ENCODE measurements at places on chromosomes 6 and 20.

DNA sequence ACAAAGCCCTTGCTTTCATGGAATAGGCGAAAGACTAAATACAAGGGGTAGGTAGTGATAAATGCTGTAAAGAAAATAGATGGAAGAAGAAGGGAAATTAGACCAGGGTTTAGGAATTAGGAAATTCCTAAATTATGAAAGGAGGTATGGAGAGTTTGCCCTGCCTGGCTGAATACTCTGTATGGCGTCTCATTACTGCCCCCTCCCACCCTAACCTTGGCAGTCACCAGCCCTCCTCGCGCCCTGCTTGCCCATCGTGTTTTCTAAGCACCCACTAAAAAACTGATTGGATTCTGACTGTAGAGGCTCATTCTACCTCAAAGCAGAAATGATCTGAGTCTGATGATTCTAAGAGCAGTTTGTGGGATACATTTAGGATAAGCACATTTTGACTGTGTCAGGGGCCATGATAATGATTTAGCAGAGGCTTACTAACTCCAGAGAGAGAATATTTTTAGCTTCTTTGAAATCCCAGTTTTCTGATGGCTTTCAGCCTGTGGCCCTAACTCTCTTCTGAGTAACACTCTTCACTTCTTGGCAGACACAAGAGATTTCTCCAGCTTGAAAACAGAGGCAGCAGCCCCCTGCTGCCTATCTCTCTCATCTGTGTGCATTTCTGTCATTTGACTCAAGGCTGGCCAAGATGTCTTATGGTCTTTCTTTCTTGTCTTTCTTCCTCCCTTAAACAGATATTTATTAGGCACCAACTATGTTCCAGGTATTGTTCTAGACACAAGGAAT, 1.4 kb upstream of the CHD6 start:
- DNase-seq = no peak

DNA sequence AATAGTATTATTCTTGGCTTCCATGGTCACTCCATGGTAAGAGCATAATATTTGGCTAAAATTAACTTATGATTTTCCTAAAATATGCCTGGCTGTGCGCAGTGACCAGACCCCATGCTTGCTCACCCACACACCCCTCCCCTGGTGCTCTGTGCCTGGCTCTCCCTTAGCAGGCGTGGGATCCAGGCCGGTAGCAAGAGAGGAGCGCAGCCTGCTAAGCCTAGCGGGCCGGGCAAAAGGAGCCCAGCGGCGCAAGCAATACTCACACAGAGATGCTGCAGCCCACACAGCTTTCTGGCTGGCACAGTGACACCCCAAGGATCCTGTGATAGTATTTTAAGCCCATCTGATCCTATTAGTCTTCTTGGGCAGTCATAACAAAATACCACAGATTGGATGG, 79.8 kb upstream of the EYS start:
- DNase-seq = no peak

GRCh38 chr6:5677219-5678000, 329.3 kb downstream of the NRN1 start:
- no peak for DNase-seq

- DNase-seq = no peak
Measured at GRCh38 chr6:147099974-147100373, 104.2 kb upstream of the STXBP5 start.

DNA sequence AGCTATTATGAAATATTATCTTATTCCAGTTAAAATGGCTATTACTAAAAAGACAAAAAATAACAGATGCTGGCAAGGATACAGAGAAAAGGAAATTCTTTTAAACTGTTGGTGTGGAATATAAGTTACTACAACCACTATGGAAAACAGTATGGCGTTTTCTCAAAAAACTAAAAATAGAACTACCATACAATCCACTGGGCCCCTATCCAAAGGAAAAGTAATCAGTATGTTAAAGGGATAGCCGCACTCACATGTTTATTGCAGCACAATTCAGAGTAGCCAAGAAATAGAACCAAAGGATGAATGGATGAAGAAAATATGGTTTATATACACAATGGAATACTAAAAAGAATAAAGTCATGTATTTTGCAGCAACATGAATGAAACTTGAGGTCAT, 303.8 kb upstream of the ECI2 start:
- no peak for DNase-seq

- peak; percentile 54 for DNase-seq
Measured at GRCh38 chr6:5398530-5398929, 137.2 kb downstream of the FARS2 start.

GRCh38 chr6:117465691-117466090, 16.8 kb upstream of the DCBLD1 start:
- DNase-seq = no peak

- peak; percentile 38 for DNase-seq
Measured at GRCh38 chr6:53854843-53855567, 60.2 kb downstream of the LRRC1 start.

GRCh38 chr20:45963059-45964005, 8.7 kb downstream of the ZNF335 start:
- DNase-seq = peak; percentile 55

DNA sequence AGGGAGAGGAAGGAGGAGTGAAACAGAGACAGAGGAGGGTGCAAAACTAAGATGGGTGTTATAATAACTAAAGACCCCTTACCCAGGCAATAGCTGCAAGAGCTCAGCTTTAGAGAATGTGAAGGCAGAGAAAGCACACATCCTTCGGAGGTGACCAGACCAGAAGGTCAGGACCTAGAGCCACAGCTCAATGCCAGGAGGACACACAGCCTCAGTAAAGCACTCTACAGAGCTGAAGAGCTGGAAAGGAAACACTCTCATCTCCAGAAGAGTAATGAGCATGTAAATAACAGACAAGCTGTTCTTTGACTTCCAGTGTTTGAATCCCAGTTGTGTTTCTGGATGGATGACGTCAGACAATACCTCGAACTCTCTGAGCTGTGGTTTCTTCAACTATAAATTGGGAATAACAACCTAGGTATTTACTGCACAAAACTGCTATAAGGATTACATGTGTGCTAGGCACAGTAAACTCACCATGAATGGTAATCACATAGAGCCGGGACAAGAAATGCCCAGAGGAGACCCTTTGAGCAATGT, 63.2 kb downstream of the MAP3K5 start:
- DNase-seq = no peak

- DNase-seq = no peak
Measured at GRCh38 chr6:147127587-147127986, 76.6 kb upstream of the STXBP5 start.

GRCh38 chr6:127463056-127463455, 3.9 kb upstream of the KIAA0408 start:
- DNase-seq = no peak

DNA sequence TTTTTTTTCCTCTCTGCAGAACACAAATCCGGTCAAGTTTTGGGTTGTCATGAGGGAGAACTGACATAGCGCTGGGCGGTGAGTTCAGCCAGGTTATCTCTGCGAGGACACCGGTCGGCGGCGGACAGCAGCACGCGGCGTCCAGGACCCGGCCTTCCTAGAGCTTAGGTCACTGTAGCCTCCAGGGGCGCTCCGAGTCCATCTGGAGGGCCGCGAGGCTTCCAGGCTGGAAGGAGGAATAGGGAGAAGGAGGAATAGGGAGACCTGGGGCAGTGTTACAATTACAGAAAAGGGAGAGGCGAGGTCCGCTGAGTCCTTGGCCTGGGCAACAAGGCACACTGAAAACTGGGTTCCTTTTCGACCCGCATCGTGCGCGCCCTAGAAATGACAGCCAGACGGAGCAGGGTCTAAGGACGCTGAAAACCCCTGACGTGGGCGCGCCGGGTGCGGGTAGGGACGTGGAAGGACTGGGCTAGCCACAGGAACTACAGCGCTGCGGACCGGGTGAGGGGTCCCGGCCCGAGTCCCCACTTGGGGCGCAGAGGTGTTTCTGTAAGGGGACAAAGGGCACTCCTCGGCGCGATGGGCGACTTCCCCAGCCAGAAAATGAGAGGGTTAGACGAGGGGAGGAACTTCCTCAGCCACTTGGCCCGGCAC, 536 bp upstream of the FNDC1 start:
- DNase-seq = no peak

GRCh38 chr6:167350275-167350696, 25.4 kb downstream of the TTLL2 start:
- DNase-seq = no peak

DNA sequence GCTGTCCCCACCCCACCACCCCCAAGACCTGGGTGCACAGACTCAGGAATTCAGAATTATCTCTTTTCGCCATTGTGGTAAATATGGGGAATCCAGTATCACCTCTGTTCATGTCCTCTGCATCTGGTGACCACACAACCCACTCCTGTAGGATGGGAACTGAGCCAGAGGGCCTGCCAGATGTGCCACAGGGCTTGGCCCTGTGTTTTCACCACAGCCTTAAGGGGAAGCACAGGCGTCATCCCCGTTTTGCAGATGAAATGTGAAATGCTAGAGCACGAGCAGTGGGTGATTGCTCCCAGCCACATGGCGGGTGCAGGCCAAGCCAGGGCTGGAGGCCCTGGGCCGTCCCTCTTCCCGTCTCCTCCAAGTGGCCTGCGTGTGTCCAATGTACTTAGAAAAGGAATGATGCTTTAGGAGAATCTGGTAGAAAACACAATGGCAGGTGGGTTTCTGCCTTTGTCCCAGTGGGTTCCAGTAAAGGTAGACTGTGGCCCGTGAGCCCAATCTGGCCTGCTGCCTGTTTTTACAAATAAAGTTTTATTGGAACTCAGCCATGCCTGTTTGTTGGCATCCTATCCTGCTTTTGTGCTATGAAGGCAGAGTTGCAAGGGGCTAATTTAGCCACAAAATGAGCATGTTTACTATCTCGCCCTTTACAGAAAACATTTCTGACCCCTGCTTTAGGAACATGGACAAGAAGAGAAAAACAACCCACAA, 309.2 kb downstream of the CDH4 start:
- no peak for DNase-seq

DNA sequence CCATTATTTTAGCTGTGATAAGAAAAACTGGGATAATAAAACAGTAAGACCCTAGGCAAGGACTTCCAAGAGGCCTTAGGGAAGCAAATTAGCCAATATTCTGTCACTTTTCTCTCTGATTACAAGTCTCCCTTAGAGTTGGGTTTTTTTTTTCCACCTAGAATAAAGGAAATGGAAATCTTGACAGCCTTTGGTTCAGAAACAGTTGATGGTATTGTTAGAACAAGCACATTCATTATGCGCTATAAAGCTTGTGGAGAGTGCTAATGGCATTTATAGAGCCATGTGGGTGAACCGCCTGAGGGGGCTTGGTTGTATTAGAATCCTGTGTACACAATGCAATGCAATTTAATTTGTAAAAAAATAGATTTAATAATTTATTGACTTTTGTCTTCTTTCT, 88.9 kb upstream of the OGFRL1 start:
- DNase-seq = no peak

- DNase-seq = no peak
Measured at GRCh38 chr6:169101036-169101805, 152.4 kb downstream of the THBS2 start.

DNA sequence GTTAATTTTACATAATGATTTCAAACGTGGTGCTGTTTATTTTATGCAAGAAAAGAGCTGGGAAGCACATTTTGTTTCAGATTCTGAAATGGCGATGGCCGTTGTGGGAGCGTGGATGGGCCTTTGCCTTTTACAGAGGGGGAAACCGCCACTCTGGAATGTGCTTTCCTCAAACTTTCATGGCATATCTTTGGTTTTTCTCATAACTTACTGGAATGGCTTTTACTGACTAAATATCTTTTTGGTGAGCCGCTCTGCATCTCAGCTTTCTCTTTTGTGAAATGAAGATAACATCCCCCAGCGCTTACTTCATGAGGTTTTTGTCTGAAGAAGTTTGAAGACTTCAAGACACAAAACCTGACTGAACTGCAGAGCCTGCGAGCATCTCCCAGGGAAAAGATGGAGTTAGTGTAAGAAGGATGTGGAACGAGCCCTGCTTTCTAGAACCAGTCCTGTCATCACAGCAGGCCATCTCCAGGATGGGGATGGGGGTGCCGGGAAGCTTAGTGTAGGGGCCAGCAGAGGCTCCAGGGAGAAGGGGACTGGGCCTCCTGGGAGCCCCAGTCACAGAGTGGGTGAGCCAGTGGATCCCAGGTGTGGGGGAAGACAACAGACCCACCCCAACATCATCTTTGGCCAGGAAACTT, 61.8 kb upstream of the TIAM2 start:
- DNase-seq = no peak

Data from CD4-positive, alpha-beta T cell treated with Interferon alpha-2 for 1 hour (primary cell).